GM03348 (cell line): ENCODE measurements at places on chromosomes 4 and X.
A peak's percentile ranks its signal among the peaks of the same experiment; 100 is the strongest.

DNA sequence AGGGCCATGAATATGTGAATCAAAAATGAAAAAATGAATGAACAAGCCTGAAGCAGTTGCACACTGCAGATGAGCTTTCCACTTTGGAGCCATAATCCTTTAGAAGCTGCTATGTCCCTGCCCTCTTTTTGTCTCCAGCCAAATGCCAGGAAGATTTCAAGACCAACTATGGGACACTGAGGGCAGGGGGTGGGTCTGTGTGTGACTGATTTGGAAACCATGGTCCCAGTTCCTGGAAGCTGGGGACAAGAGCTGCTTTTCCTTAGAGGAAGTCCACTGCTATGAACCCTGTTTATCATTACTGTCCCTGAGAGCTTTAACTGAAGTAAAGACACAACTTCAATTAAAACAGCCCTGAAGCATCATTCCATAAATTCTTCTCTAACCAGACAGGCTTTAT lies 153.9 kb upstream of the GPC4 start:
- no peak for DNase-seq

- peak; percentile 11 for DNase-seq
Observed at GRCh38 chr4:181796502-181796901, 446.7 kb upstream of the TENM3 start.

DNA sequence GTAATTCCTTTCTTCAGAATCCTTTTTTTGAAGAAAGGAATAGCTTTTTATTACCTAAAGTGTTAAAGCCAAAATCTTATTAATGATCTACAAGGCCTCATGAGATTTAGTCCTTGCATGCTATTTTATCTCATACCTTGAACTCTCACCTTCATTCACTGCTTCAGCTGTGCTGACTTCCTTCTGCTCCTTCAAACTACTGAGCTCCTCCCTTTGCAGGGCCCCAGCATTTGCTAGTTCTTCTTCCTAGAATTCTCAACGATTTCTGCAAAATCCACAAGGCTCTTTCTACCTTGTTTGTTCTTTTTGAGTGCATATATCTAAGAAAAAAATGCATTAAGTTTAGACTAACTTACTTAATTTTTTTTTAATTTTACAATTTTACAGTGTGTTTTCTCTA lies 619.5 kb downstream of the EPHA5 start:
- DNase-seq, result no peak

- DNase-seq, result no peak
Observed at GRCh38 chr4:6119507-6120020, 80.8 kb downstream of the JAKMIP1 start.

DNA sequence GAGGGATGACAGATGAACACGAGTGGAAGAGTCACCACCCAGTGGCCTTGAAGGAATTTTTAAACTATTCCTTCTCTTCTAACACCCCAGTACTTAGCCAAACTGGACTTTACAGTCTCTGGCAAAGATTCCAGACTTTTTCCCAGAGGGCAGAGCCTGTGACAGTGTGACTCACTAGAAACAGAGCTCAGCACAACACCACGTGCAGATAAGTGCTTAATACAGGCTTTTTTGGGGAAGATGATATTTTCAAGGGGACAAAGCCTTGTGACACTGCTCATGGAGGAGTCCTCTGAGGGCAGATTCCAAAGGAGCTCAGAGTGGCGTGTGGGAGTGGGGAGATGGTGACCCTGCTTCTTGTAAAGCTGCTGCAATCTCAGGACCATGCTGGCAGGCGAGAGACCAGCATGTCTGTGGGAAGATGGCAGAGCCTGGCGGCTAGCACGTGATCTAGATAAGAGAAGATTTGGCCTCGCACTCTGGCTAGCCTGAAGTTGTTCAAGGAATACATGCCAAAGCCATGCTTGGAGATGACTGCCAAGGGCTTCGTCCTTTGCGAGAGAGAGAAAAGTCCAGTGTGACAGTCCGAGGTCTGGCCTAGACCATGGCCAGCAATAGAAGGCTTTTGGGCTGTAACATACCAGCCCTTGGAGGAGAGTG lies 2.4 kb downstream of the RAB33A start:
- DNase-seq, result peak; percentile 68

GRCh38 chr4:139574641-139575040 lies 18.6 kb upstream of the SETD7 start:
- no peak for DNase-seq

DNA sequence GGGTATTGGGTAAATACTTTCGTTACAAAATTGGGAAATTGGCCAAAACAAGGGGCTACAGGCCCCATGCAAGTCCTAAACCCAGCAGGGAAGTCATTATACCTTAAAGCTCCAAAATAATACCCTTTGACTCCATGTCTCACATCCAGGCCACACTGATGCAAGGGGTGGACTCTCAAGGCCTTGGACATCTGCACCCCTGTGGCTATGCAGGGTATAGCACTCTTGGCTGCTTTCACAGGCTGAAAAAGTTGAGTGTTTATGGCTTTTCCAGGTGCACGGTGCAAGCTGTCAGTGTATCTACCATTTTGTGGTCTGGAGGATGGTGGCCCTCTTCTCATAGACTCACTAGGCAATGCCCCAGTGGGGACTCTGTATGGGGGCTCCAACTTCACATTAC lies 326.5 kb downstream of the TEX13C start:
- DNase-seq, result no peak

DNA sequence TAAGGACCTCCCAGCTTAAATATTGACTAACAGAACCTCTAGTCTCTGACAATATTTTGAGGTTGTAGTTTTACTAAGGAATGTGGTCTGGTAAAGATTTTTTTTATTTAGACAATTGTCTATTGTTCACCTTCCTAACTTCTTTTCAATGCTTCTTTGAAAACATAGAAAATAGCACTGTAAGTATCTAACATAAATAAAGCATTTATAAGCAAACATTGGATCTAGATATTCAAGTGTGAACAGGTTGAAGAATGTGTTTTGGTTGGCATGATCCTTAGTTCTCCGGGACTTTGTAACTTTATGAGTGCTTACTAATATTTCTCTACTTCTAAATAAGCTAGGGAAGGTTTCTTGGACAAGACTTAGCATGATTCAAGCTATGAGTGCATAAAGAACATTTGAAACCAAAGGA lies 285.4 kb upstream of the ARSJ start:
- no peak for DNase-seq
